ENCODE measurements at places on chromosomes 4 and X.

DNA sequence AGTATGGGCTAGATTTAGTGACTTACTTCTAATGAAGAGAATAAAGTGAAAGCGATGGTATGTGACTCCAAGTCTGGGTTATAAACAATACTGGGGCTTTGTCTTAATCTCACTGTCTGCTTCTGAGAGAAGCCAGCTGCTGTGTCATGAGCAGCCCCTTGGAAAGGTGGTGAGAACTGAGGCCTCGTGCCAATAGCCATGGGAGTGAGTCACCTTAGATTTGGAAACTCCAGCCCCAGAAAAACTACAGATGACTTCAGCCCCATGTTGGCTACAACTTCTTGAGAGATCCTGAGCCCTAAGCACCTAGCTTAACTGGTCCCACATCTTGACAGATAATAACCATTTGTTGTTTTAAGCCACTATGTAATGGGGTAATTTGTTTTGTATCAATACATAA lies 77.6 kb downstream of the CWH43 start:
- DNase-seq = no peak

GRCh38 chr4:183920512-183920911 lies 15.4 kb downstream of the STOX2 start:
- no peak for DNase-seq

GRCh38 chr4:56844802-56845580 lies 23.5 kb upstream of the SPINK2 start:
- DNase-seq = no peak

DNA sequence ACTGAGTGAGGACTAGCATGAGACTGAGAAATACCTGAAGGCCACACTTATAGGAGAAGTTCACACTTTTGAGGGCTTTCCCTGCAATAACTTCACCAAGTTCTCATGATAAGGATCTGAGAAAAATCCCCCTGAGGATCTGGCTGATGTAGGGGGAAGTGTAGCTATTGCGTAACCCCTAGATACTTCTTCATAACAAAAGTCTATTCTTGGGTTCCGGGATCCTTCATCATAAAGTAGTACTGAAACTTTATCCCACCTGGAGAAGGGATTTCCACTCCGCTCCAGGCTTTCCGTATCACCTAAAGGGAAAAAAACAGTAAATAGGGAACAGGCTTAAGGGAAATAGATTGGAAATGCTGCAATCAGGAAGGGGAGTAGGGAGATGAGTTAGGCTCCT lies 13.3 kb downstream of the USP27X start:
- no peak for DNase-seq

DNA sequence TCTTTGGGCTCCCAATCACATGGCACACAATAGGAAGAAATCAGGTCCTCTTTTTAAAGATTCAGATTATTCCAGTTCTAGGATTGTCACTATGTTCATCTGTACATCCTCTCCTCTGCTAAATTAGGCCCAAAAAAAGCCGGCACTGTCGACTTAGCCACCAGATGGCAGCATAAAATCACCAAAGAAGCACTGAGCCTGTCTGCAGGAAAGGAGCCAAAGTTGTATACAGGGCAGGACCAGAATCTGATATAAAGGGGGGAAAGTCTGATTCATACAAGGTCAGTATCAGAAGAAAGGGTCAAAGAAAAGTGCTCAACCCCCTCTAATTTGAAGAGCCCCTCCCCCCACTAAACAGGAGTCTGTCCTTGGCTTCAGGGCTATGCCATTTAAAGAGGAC lies 292.5 kb downstream of the CHIC1 start:
- DNase-seq = peak; percentile 68

DNA sequence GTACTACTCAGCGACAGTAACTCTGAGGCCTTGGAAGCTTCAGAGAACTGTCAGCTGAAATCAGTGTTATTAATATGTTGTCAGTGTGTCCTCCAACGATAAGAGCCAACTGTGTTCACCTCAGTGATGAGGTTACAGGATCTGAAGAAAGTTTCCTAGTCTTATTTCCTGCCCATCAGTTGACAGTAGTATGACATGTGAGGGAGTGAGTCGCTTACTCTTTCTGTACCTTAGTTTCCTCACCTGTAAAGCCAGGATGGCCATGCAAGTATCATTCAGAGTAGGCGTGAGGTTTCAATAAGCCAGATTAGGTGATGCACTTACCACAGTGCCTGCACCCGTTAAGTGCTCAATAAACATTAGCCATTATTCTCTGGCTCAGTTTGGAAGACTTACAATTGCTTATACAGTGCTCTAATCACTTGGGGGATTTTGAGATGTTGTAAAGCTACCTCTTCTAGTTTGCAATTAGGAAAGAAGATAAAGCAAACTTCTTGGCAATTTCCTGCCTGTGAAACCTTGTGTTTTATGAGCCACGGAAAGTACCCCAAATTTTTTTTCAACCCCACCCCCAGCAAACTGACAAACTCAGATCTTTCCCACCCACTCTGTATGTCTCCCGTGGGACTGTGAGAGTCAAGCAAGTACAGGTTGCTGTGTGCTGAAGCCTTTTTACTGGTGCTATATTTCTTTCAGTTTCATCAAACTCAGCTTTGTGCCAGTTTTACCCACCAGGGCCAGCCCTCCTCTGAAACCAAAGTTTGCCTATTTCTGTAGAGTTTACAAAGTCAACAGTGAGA lies 62.2 kb downstream of the ANXA3 start:
- no peak for DNase-seq

DNA sequence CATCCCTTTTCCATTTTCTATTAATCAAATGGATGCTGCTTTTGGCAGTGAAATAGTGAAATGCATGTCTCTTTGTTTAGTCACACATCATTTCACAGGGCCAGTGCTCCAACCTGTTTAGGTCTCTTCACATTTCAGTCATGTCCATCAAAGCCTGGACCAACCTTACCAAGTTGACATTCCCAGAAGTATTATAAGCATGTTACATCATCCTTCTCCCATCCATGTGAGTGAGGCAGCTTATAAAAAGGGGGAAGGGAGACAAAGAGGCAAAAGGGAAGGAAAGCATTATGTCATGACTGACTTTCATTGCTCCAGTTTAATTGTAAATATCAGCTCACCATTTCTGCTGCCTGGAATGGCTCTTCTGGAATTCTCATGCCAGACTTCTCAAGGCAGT lies 94.4 kb downstream of the NWD2 start:
- no peak for DNase-seq

GRCh38 chr4:155005395-155006090 lies 202.9 kb upstream of the NPY2R start:
- no peak for DNase-seq

DNA sequence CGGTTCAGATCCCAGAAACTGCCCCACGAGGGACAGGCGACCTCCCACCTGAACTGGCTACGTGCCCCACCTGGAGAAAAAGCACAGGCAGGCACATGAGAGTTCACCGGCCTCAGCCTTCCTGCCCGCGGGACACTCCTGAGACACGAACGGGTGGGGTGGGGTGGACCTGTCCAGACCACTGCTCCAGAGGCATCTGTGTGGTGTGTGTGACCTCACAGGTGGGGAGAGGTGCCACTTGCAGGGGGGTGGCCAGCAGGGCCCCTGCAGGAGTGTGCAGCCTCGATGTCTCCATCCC lies 18.5 kb downstream of the NELFA start:
- DNase-seq = no peak

GRCh38 chrX:113980953-113981352 lies 602.9 kb upstream of the HTR2C start:
- DNase-seq = no peak

DNA sequence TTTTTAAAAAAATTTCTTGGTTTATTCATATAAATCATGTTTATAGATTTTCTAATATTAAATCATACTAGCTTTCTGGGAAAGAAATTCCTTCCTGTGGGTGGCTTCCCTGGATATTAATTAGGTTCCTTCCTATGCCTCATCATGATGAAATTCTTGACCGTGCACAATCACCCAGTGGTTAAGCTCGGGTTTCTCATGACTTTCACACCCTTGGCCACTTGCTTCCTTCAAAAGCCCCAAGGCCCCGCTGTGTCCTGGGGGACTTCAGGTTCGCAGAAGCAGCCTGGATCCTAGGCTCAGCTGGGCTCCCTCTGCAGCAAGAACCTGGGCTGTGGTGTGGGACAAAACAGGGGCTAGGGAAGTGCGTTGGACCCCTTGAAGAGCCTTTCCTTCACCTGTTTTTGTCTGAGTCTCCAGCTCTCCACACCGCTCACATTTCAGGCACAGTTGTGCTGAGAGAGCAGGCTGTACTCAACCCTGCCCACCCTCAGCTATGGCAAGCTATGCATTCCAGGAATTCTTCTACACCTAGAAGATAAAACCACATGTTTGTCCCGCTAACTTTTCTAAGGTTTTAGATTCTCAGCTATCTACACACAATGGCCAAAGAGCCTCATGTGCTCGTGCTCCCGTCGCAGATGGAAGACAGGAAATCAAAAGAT lies 48.9 kb upstream of the TMSB15B start:
- DNase-seq = no peak

GRCh38 chrX:105502336-105502735 lies 281.8 kb upstream of the TEX13A start:
- DNase-seq = no peak

DNA sequence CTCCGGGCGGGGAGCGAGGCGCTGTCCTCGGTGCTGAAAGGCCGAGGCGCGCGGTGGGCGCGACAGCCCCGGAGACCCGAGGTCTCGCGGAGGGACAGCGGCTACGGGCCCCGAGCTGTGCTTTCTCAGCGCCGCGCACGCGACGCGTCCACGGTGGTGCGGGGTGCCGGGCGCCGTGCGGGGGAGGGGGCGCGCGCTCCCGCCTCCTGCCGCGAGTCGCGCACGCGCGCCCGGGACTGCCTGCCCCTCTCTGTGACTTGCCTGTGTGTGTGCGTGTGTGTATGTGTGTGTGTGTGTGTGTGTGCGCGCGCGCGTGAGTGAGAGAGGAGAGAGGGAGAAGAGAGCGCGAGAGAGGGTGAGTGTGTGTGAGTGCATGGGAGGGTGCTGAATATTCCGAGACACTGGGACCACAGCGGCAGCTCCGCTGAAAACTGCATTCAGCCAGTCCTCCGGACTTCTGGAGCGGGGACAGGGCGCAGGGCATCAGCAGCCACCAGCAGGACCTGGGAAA lies at the start of gene GRIA2:
GRIA2 (plus strand) TSS at position 358 of the 511 bp plus-strand sequence. CDS start 315 bp downstream, outside the sequence.
- peak; percentile 80 for DNase-seq

DNA sequence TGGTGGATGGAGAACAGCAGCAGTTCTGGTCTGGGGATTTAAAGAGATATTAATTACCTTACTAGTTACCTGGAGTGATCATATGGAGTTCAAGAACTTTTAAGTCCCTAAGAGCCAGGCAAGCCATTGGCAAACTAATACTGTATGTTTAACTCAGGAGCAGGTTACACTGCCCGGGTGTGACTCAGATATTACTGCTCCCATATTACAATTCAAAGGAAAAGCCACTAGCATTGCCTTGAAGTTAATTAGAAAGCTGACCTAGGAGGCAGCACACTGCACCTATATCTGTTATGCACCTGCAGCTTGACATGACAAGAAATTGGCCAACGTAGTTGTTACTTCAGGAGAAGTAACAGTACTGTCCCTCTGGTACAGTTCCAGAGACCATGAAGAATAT lies 47.2 kb downstream of the GRK4 start:
- DNase-seq = no peak

GRCh38 chr4:131488772-131489171 lies 1660.3 kb upstream of the PCDH10 start:
- no peak for DNase-seq

GRCh38 chr4:175961604-175962003 lies 104.0 kb upstream of the WDR17 start:
- DNase-seq = no peak
